Endodermal cell (in vitro differentiated cells): ENCODE measurements at places on chromosomes 13 and 19. TPM values are rescaled to one million over a fixed set of nuclear protein-coding genes. Genes with fewer than 3 reads are reported as not detected.

- DNase-seq = no peak
These were observed 126.5 kb upstream of the NBEA start for GRCh38 chr13:34815526-34815925.

GRCh38 chr13:78784014-78784750, 125.2 kb upstream of the OBI1 start:
- no peak for DNase-seq

- DNase-seq = no peak
These were observed 197.9 kb upstream of the STARD13 start for GRCh38 chr13:33483471-33483870.

GRCh38 chr13:70034286-70034685, 73.3 kb upstream of the ATXN8OS start:
- no peak for DNase-seq

DNA sequence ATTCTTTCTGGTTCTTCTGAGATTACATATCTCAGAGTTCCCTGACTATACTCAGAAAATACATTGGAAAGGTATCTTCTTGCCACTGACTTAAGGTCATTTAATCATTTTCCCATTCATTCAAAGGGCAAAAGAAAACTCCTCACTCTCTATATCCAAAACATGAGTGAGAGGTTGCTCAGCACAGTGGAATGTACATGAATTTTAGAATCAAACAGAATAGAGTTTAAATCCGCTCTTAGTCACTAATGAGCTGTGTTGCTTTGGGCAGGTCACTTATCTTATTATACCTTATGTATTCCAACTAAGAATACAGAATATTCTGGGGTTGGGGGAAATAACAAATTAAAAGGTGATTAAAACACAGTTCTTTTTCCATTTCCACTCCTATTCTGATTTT, 452.6 kb upstream of the KLF12 start:
- DNase-seq = no peak

CYP2S1 gene
- 7.6 to 12.2 TPM (median 8.6 TPM) in 3 replicates for total RNA-seq

CNMD gene
- 3.3 and 5.4 TPM in 2 replicates for total RNA-seq

IFNL1 gene
- total RNA-seq = not detected in 3 replicates

WDR88 gene
- not detected in 3 replicates for total RNA-seq

GPR183 gene
- 1.1 TPM in 1 of 3 replicates, not detected in the others for total RNA-seq

SHANK1 gene
- 1.9 to 3.6 TPM (median 2.8 TPM) in 3 replicates for total RNA-seq

MUC16 gene
- 0.11 and 0.13 TPM in 2 replicates for total RNA-seq

COMP gene
- not detected in 2 replicates for total RNA-seq
